ENCODE measurements at places on chromosomes 3 and 15.

DNA sequence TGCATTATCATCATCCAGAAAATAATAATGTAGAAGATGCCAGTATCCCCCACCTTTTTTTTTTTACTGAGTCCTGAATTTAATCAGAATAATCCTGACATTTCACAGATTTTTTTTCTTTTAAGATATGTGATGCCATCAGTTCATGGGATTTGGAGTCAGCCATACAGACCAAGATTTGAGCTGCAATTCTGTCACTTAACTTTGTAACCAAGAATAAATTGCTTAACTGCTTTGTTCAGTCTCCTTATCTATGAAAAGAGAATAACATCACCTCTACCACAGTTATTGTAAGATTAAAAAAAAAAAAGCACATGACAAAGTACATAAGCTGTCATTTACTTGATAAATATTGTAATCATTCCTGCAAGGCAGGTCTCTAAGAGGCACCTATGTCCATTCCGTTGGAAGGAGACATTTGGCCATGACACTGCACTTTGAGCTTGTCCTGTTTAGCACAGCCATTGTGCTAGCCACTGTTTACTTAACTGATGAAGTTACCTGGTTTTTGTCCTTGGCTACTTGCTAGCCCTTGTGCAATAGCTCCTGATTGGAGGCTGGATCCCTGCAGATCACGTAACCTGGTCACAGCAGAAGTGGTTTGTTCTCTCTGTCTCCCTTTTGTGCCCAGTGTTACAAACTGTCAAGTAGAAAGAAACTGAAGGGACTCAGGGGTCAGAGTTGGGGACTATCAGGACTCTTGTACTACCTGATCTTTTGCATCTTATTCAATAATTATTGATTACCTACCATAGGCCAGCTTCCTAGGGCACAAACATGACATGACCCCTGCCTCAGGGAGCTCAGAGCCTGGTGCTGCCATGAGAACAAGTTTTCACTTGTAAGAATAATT lies 306.0 kb downstream of the WDR72 start:
- no peaks in the 10 kb centered on the region for H3K36me3 ChIP-seq
- H3K4me3 ChIP-seq, result no peak overlapping the region
- H3K4me1 ChIP-seq, result no peaks in the 10 kb centered on the region
- no peak overlapping the region for H3K27ac ChIP-seq
- H3K27me3 ChIP-seq, result no peaks in the 10 kb centered on the region
- no peak for DNase-seq

GRCh38 chr3:8872261-8872660 lies 91.0 kb downstream of the RAD18 start:
- no peaks in the 10 kb centered on the region for H3K4me1 ChIP-seq
- no peak overlapping the region for H3K27ac ChIP-seq
- DNase-seq, result no peak

DNA sequence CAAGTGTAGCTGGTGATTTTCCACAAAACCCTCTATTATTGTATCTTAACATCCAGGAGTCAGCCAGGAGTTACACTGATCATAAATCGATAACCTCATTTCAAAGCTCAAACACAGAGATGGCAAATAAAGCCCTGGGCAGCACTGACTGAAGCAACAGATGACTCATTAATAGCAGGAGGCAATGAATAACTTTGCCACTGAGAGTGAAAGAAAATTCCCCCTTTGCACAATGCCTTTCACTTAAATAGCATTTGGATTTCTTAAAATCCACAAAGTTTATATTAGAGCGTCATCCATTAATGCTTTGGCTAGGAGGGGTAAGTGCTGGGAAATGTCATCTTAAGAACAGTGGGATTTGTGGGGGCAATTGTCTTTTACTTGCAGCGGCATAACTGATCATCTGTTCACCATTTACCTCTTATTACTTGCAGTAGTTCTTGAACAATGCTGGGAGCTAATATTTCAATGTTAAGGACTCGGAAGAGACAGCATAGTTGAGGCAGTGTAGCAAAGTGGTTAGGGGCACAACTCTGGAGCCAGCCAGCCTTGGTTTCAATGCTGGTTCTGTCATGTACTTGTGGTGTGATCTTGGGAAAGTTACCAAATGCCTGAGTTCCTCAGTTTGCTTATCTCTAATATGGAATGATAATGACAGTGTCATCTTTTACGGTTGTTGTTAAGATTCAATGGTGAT lies 630.4 kb upstream of the TBL1XR1 start:
- no peaks in the 10 kb centered on the region for H3K4me1 ChIP-seq
- no peak overlapping the region for H3K27ac ChIP-seq
- DNase-seq, result no peak
- H3K27me3 ChIP-seq, result no peaks in the 10 kb centered on the region

DNA sequence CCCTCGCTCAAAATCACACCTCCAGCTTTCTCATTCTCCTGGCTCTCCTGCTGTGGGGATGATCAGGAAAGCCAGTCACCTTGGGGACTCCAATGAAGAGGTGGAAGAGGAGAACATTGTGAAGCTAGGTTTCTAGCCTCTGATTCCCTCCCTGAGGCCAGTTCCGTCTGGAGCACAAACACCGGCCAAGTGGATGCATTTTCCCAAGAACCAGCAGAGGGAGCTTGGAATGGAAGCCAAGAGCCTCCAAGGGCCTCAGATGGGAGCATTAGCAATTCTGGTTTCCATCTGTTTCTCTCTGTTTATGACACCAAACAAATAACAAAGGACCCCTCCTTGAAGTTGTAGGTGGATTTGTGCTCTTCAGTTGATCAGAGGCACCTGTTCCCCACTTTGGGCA lies 40.6 kb upstream of the NMNAT3 start:
- no peaks in the 10 kb centered on the region for H3K4me1 ChIP-seq
- no peak for DNase-seq
- no peaks in the 10 kb centered on the region for H3K36me3 ChIP-seq
- H3K4me3 ChIP-seq, result no peak overlapping the region
- peaks cover 4% of the 10 kb centered on the region for H3K27me3 ChIP-seq

GRCh38 chr15:64870353-64870752 lies 28.6 kb downstream of the PLEKHO2 start:
- H3K27me3 ChIP-seq, result no peaks in the 10 kb centered on the region
- peaks cover 34% of the 10 kb centered on the region for H3K36me3 ChIP-seq
- H3K4me3 ChIP-seq, result no peak overlapping the region
- no peak overlapping the region for H3K27ac ChIP-seq

GRCh38 chr15:35871282-35871681 lies 325.3 kb upstream of the DPH6 start:
- no peaks in the 10 kb centered on the region for H3K36me3 ChIP-seq
- no peak overlapping the region for H3K27ac ChIP-seq
- no peaks in the 10 kb centered on the region for H3K27me3 ChIP-seq
- no peak for DNase-seq
- H3K4me1 ChIP-seq, result no peaks in the 10 kb centered on the region

GRCh38 chr3:124395584-124396338 lies 334.5 kb upstream of the UMPS start:
- no peaks in the 10 kb centered on the region for H3K4me1 ChIP-seq
- no peaks in the 10 kb centered on the region for H3K36me3 ChIP-seq
- no peak overlapping the region for H3K27ac ChIP-seq
- peaks cover 14% of the 10 kb centered on the region for H3K27me3 ChIP-seq

DNA sequence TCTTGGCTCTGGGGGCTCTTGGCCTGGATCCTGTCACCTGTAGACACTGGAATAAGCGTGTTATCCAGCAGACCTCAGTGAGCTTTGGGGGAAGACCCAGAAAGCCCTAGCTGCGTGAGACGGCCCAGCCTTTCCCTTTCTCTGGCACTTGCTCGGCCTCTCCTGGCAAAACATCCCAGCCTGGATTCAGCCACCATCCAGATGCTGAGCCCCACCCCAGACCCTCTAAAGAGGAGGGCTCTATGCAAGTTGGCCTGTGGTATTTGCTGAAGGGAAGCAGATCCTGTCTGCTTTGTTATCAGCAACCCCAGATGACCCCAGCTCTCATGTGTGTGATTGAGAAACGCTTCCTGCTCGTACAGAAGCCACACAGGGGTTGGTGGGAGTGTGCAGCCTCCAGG lies 267.2 kb downstream of the FAM43A start:
- no peak overlapping the region for H3K4me3 ChIP-seq
- no peak overlapping the region for H3K27ac ChIP-seq
- DNase-seq, result no peak
- H3K27me3 ChIP-seq, result no peaks in the 10 kb centered on the region

DNA sequence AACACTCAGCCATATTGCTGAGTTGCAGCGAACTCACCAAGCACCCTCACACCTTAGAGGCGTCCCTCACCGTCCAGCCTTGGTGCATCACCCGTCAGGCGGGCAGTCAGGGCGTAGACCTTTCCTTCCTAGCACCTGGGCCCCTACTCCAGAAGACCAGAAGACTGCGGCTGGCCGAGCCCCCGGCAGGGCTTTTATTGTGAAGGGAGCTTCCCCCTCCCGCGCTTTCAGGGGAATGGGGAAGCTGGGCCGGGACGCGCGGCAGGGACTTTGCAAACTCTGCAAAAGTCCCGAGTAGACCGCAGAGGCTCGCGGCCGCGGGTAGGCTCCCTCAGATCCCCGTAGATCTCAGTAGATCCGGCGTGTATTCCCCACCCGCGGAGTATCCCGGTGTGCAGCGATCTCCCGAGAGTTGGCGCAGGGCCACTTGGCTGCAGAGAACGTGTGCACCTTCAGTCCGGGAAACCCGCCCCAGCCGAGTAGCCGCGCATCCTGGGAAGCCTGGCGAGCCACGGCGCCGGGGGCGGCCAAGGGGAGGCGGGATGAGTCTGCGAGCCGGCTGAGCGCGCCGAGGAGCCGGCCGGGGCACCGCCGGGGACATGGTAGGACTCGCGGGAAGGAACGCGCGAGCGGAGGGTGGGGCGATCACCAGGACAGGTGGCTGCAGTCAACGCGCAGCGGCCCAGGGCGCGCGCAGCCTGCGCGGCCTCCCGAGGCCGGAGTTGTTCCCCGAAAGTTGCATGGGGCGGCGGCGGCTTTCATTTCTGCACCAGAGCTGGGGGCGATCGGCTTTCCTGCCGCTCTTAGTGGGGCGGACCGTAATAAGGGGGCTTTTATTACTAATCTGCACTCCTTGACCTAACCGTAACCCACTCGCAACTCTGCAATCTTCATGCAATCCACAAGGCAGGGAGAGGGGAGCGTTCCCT lies at the start of gene GASK1A:
TSS of gene GASK1A (plus strand) at position 268 of the 929 bp plus-strand sequence. CDS start at position 600, 332 bp downstream.
- H3K27me3 ChIP-seq, result peaks cover 46% of the 10 kb centered on the region
- H3K36me3 ChIP-seq, result peaks cover 3% of the 10 kb centered on the region
- no peak within 1 kb of the TSS for H3K27ac ChIP-seq
- peak within 1 kb of the TSS; percentile 38 for H3K4me3 ChIP-seq
- peaks cover 5% of the 10 kb centered on the region for H3K4me1 ChIP-seq

DNA sequence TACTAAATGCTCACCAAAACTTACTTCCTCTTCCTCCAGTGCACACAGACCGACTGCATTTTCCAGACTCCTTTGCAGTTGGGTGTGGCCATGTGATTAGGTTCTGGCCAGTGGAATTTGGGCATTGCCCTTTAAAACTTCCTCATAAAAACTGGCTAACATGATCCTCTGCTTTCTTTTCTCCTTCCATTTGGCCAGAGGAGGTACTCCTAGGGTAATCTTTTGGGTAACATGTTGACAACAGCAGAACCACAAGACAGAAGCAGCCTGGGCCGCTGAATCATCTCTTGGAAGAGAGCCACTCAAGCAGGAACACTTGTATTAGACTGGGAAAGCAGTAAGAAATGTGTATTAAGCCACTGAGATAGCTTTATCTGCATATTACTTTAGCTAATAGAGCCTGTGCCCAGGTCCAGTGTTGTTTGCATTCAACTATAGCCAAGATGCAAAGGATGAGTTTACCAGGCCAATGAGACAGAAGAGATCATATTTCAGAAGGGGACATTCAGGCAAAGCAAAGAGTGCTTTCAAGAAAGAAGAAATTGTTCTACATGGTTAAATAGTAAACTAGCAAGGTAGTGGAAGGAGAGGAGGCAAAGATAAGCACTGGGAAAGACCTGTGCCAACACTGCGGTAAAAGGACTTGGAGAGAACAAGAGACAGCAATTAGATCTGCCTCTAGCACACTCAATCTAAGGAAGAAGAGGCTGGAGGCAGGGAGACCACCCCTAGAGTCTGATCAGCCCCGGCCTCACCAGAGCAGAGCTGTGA lies 79.8 kb downstream of the PLCH1 start:
- H3K4me1 ChIP-seq, result no peaks in the 10 kb centered on the region
- no peak for DNase-seq
- peaks cover 7% of the 10 kb centered on the region for H3K27me3 ChIP-seq
- H3K36me3 ChIP-seq, result no peaks in the 10 kb centered on the region

DNA sequence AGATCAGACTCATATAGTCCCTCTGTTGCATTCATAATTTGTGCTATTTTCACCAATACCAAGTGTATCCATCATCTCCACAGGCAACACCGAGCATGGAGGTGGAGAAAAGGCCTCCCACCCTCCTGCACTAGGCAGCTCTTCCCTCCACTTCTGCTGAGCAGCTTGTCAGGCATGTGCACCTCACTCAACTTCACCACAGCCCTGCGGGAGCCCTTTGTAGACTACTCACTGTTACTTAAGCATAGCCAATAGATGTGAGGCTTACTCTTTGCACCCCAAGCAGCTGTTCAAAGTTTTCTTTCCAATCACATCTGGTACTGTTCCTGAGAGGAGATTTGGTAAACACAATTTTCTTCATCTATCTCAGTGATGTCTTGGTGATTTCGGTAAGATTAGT lies 16.9 kb upstream of the GUCA1C start:
- H3K36me3 ChIP-seq, result no peaks in the 10 kb centered on the region
- no peak overlapping the region for H3K4me3 ChIP-seq
- peaks cover 6% of the 10 kb centered on the region for H3K27me3 ChIP-seq
- no peak for DNase-seq
- H3K27ac ChIP-seq, result no peak overlapping the region

- no peak overlapping the region for H3K4me3 ChIP-seq
- H3K36me3 ChIP-seq, result no peaks in the 10 kb centered on the region
- H3K4me1 ChIP-seq, result no peaks in the 10 kb centered on the region
- H3K27ac ChIP-seq, result no peak overlapping the region
- DNase-seq, result no peak
Measured at GRCh38 chr3:81955878-81956277, 194.4 kb upstream of the GBE1 start.

DNA sequence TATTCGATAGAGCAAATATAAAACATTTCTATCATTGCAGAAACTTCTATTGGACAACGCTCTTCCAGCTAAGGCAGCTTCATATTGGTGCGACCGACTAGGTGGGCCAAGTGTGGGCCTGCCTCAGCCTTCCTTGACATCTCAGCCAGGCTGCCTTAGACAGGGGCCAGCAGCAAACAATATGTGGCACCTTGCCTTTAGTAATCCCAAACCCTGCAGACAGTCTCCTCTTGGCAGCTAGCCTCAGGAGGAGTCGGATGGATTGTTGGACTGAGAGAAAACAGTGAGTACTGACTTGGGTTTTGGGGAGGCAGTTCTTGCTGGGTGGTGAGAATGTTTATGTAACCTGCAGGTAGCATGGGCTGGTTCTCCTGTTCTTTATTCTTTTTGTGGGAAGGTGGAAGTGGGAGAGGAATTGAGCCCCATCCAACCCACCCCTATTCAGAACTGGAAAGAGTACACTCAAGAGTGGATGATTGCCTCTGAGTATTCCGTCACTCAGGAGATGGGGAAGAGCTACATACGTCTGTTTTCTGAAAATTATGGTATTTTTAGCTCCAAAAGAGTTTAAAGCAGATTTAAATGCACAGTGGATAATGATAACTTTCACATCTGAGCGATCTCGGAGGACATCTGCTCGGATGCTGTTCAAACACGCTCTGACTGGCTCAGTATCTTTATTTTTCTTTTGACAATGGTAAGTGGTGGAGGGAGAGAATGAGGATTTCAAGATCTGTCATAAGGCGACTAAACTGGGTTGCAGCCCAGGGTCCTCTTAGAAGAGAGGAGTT lies 47.2 kb downstream of the GPD1L start:
- no peak overlapping the region for H3K4me3 ChIP-seq
- no peaks in the 10 kb centered on the region for H3K4me1 ChIP-seq
- no peaks in the 10 kb centered on the region for H3K27me3 ChIP-seq
- H3K27ac ChIP-seq, result no peak overlapping the region
- DNase-seq, result no peak
- H3K36me3 ChIP-seq, result peaks cover 17% of the 10 kb centered on the region

GRCh38 chr3:48991851-48992545 lies 2.0 kb downstream of the P4HTM start:
- H3K4me3 ChIP-seq, result peak overlapping the region; percentile 92
- H3K4me1 ChIP-seq, result peaks cover 49% of the 10 kb centered on the region
- H3K27me3 ChIP-seq, result no peaks in the 10 kb centered on the region
- peaks cover 15% of the 10 kb centered on the region for H3K36me3 ChIP-seq

Data from activated CD4-positive, alpha-beta memory T cell treated with anti-CD3 and anti-CD28 coated beads, Interleukin-2, amount 10 ng/mL, durations not matched to agents 7 days and 5 days (primary cell).